ENCODE measurements at places on chromosomes 7 and 10.

DNA sequence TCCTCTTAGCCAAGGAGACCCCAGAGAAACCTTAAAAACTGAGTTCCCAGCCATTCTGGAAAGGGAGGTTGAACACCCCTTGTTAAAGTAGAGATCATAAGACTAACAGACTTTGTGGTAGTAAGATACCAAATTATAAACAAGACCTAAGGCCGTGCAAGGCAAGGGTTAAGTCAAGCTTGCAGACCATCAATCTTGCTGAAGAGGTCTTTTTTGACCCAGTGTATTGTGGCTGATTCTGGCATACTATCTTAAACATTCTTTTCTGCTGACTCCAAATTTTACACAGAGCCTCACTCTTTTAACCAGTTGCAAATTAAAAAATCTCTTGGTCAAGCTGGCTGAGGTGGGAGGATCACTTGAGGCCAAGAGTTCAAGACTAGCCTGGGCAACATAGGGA lies 1.2 kb upstream of the TBRG4 start:
- no peak for DNase-seq

- no peak for DNase-seq
Observed at GRCh38 chr10:117926491-117926890, 120.2 kb downstream of the RAB11FIP2 start.

GRCh38 chr7:151271699-151272355 lies 23.3 kb upstream of the SMARCD3 start:
- no peak for DNase-seq

- no peak for DNase-seq
Observed at GRCh38 chr7:100562195-100563099, 11.3 kb downstream of the SAP25 start.

- no peak for DNase-seq
Observed at GRCh38 chr10:22831586-22831985, 96.3 kb upstream of the ARMC3 start.

DNA sequence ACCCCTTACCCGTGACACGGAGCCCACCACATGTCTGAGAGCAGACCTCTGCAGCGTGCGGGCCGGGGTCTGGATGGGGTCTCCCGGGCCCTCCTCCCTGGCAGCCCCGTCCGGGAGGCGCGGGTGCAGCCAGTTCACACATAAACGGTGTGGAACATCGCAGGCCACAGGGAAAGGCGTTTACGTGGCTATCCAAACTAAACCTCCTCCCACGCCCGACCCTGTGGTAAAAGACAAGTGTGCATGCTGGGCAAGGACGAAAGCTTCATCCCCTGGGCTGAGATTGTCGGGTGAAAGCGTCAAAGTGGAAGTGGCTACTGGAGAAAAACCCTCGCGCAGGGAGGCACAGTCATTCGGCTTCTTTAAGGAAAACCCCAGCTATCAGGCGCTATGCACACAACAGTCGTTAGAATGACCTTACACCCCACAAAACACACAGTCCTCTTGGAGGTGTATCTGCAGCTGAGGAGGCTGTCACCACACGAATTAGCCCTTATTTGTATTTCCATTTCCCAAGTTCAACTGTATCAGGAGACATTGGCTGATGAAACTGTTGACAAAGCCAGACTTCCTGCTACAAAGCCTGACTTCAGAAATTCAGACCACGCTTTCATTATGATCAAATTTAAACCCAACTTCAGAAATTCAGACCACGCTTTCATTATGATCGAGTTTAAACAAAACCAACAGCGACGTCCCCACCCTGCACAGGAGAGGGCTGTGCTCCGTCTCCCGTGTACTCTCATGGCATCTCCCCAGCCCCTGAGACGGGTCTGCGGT lies 15.3 kb downstream of the GPER1 start:
- DNase-seq = no peak

DNA sequence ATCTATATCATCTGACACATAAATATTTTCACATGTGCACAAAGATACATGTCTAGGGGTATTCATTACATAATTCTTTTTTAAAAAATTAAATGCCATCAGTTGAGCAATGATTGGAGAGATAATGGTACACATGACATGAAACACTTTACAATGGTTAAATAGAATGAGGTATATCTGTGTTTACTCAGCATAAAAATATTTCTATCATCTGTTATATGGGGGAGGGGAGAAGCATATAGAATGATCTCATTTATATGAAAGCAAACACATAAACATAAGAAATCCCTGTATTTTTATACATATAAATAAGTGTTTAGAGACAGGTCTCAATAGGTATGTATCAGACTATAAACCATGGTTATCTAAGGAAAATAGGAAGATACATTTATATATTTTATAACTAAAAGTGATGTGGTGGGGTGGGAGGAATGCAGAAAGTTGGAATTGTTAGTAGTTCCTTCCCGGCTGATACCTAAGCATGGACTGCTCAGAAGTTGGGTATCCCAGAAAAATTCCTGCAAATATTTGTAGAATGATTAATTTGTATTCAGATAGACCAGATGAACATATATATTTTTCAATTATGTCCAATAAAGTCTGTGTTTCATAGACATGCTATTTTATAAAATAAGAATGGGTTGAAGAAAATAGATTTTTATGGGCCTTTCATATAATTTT lies 75.1 kb downstream of the SHOC2 start:
- DNase-seq = no peak

DNA sequence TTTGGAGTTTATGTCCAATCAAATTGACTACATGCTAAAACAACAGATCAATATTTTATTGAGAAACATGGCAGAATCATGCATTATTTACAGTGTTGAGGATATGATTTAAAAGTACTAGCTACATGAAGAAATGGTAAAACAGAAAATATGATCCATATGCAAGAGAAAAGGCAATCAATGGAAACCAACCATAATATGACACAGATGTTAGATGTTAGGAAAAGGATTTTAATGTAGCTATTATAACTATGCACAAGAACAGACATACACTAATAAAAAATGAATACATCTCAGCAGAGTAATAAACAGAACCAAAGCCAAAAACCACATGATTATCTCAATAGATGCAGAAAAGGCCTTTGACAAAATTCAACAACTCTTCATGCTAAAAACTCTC lies 166.2 kb upstream of the CACNA2D1 start:
- no peak for DNase-seq

GRCh38 chr10:24306507-24306875 lies 97.6 kb downstream of the KIAA1217 start:
- DNase-seq = no peak

GRCh38 chr7:41047789-41048191 lies 655.1 kb downstream of the INHBA start:
- DNase-seq = no peak

DNA sequence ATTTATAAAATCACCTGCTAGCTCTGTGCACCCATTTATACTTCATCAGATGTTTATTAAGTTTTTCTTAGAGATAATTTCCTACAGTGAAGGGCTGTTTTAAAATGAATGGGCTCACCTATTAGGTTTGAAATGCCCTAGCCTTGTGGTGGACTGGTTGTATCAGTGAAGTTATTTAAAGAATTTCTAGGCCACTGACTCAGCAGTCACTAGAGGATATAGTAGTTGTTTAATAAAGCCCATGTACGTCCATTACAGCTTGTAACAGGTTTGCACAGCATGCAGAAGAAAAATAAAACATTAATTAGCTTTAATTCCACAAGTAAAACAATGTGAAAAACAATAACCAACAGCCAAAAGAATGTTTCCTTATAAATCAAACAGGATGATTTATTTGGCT lies 128.0 kb downstream of the RSU1 start:
- no peak for DNase-seq
